ENCODE measurements at places on chromosomes 6 and 20.
A peak's percentile ranks its signal among the peaks of the same experiment; 100 is the strongest.

DNA sequence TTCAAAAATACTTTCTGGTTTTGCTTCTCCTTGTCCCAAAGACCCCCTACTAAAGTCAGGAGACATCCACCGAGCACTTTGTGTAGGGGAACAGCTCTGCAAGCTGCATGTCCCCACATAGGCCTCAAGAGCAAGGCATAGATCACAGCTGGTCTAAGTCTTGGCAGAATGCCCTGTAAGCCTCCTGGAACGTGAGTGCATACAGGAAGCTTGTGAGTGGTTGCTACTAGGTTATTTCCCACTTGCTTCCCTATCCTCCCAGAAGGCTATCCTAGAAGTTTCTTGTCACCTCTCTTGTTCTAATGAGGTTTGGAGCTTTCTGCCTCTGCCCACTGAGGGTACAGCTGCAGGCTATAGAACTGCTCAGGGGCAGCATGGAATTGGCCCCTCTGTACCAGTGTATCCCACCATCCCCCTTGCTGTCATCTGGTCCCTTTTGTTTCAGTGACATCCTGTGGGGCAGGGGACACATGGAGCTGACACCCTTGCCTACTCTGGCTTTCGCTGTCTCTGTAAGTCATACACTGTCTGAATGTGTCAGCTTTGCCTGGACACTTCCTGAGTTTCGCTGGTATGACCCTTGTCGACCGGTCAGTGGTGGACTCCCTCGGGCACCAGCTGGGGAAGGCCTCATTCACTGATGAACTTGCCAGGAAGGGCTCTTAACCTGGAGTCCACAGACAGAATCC, 35.6 kb upstream of the KCNK16 start:
- peak; percentile 32 for DNase-seq

- peak; percentile 2 for DNase-seq
Measured at GRCh38 chr6:125013938-125014660, 51.9 kb downstream of the RNF217 start.

- no peak for DNase-seq
Measured at GRCh38 chr20:49133571-49133970, 54.6 kb downstream of the STAU1 start.

DNA sequence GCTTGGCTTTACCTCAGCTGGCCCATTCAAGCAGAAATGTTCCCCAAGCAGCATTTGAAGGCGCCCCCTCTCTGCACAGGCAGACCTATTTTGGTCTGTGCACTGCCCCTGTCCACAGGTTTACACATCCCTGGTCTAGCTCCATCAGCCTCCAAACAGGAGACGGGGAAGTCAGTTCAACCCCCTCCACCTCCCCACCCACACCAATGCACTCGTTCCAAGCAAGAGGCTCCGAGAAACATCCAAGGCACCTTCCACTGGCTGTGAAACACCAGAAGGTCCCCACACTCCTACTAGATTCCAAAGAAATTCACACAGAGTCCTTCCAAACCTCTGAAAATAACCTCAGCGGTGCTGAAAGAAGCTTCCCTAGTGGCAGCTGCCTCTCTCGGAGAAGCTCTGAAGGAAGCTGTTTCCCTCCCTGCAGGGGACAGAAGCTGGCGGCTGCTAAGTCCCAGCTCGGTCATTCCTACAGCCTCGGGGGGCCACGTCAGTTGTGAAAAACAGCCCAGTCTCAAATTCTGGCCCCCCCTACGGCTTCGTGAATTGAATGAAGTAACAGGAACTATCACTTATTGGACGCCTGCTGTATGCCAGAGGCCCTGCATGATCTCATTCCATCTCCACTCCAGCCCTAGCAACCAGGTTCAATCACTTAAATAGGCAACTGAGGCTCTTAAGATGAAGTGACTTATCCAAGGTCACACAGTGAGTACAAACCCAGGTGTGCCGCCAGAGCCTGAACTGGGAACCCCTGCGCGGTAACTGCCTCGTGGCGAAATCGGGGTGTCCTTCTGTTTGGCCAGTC, 815 bp downstream of the SPATA2 start:
- no peak for DNase-seq

DNA sequence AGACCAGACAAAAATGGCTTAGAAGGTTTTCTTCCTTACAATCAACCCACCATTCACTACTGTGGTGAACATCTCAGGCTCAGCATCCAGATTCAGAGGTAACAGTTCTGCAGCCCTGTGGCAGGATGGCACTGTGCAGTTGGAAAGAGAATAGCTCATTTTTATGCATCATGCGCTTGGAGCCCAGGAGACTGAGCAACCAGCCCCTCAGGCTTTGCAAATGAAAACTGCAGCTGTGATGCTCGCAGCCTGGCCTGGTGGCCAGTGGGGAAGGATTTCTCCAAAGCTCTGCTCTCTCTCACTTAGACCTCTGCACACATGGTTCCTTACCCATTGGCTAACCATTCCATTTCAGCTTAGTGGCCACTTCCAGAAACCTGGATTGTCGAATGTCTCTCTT, 45.8 kb downstream of the GABRR2 start:
- DNase-seq, result no peak

Data from Jurkat, Clone E6-1 (cell line).